ENCODE measurements at places on chromosomes 1 and 21. TPM values are rescaled to one million over a fixed set of nuclear protein-coding genes. Genes with fewer than 3 reads are reported as not detected.
A peak's percentile ranks its signal among the peaks of the same experiment; 100 is the strongest.

- DNase-seq = no peak
These were observed 11.6 kb downstream of the HHAT start for GRCh38 chr1:210340311-210340710.

DNA sequence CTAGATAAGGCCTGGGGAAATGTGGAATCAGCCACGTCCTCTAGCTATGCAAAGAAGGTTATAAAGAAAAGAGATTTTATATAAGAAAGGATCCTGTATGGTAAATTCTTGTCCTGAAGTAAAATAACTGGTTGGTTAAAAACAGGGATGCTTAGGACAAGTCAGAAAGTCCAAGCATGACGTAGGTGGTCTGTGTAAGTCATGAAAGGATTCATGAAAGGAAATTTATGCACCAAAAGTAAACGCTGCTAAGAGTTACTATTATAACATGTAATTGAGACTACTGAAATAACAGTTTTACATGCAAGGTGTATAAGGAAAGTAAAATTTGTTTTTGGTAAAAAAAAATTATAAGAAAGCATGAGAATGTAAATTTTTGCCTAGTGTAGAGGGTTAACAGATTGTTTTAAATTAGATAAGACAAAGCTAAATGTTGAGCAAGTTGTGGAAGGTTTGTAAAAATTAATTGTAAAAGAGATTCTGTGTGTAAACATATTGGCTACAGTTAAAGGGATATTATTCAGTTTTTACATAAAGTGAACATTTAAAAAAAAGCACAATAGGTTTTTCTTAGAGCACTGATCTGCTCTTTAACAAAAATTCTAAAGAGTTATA is 43.9 kb downstream of the PIGK start:
- DNase-seq = peak; percentile 16

- peak; percentile 18 for DNase-seq
These were observed 617.3 kb downstream of the MATN1 start for GRCh38 chr1:30106125-30106524.

DNA sequence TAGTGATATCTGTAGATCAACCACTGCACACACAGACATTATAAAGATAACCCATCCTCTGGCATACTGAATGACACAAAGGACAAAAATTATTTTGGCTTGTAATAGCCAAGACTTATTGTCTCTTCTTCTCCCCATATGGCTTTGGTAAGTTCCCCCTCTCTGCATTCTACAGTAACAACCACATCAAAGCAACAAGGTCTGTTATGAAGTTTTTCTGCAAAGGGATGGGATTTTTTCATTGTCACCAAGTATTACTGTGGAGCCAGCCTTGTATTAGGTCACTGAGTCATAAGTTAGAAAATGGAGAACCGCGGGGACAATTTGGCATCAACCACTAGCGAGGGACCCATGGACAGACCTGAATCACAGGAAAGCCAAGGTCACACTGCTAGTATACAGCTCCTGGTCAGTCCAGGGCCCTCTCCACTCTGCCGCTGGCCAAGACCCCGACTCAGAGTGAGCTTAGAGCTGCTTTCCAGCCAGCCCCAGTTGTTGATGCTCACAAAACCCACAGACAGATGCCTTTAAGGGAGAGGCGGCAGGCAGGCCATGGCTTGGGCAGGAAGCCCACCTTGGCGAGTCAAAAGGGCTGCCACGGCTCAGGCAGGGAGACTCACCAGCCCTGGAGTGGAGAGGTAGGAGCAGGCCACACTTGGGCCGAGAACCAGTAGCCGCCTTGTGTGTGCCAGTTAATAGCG is 6.0 kb downstream of the PABPC4 start:
- DNase-seq = no peak

Gene QSOX1
- 47.9 TPM for total RNA-seq
